AG08396 (cell line): ENCODE measurements at places on chromosomes 1 and 21.
A peak's percentile ranks its signal among the peaks of the same experiment; 100 is the strongest.

GRCh38 chr1:237145379-237146135, 103.6 kb downstream of the RYR2 start:
- no peak for DNase-seq

DNA sequence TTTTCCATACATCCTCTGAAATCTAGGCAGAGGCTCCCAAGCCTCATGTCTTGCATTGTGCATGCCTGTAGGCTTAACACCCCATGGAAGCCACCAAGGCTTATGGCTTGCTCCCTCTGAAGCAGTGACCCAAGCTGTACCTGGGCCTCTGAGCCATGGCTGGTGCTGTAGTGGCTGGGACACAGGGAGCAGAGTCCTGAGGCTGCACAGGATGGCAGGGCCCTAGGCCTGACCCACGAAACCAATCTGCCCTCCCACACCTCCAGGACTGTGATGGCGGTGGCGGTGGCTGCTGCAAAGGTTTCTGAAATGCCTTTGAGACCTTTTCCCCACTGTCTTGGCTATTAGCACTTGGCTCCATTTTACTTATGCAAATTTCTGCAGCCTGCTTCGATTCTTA, 429.5 kb downstream of the NPHP4 start:
- DNase-seq: no peak

DNA sequence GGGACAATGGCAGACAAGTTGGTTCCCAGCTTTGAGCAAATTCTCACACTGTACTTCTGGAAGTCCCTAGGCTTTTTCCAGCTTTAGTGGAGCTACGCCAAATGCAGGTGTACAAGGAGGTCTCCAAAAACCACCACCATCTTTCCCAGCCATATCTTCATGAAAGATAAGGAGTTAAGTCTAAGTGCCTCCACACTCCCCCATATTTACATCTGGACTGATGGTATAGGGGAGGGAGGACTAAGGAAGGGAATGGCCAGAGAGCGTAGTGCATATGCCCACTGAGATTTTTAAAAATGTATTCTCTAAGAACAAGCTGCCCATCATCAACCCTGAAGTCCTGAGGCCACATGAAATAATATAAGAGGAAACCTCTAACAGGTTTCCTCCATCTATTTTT, 161.3 kb downstream of the TGFBR3 start:
- no peak for DNase-seq

DNA sequence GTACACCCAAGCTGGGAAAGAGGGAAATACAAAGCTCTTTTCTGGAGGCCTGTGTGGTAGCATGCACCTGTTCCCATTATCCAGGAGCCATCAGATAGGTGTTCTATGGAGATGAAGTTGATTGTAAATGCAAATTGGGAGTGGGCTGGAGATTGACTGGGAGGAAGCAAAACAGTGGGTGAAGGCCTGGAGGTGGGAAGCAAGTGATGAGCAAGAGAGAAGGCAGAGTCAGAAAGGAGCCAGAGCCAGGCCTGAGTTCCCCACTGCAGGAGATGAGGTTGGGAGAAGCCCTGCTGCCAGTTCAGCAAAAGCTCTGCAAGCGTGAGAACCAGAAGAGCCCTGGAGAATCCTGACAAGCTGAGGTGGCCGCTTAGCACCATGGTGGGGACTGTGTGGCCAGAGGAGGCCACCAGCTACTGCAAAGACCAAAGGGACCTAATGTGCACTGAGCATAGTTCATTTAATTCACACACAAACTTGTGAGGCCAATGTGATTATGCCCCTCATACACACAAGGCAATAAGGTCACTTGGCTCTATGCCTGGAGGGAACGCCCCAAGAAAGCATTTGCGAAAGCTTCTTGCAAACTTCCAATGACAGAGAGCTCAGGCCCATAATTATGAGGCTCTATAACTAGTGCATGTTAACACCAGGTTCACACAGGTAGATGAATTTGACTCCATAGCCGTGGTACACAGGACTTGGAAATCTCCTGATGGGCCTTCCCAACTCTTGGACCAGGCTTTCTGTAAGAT, 73.0 kb upstream of the GRIK3 start:
- DNase-seq: no peak

DNA sequence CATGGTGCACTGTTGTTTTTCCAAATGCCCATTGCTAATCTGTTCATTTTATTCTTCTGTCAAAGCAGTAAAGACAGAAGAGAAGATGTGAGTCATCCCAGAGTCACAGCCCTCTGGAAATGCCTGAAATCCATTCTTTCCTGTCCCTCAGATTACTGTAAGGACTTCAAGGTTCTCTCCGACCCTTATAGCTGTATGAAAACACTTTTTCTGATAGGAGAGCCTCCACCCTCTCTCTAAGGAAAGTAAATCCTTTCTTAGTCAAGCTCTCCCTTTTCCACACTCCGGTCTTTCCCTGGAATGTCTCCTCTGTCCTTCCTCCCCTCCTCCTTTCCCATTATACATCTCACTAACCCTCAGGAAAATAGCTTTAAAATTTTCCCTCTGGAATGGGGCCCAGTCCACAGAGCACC, 3.5 kb upstream of the PRDX6 start:
- peak; percentile 40 for DNase-seq

DNA sequence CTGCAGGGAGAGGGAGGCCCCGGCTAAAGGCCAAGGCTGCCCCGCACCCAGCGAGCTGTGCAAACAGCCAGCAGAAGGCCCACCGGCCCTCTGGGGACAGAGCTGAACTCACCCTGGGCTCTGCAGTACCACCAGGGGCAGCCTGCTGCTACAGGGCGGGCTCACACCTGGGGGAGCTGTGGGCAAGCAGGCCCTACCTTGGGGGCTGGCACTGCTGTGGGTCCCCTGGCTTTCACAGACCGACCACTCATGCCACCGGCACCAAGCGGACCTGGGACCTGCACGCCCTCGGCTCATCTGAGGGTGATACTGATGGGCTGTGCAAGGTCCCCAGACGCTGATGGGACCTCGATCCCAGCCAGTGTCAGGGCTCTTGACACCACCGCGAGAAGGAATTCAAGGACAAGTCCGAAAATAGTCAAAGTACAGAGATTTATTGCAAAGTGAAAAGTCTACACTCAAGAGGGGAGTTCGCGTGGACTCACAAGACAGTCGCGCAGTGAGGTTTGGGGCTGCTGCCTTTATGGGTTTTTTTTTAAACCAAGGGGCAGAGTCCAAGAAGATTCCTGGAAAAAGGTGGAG, 61.0 kb upstream of the ADARB1 start:
- DNase-seq: no peak

GRCh38 chr1:233635765-233636502, 22.0 kb downstream of the KCNK1 start:
- DNase-seq: no peak

DNA sequence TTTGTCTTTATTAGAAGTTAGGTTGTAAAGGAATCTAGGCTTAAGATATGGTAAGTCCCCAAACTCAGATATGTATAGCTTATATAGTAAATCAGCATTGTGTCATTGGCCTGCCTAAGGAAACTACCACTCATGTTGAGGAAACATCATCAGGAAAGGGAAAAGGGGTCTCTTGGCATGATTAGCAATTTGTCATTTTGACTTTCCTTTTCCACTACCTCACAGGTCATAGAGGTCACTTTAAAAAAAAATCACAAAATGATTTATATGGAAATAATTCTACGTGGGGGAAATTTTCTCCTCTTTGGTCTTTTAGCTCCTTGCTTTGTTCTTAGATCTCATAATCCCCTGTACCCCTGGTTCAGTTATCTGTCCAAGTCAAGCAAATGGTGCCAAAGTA, 213.5 kb downstream of the RPS6KC1 start:
- no peak for DNase-seq

GRCh38 chr1:46983830-46984586, 39.5 kb upstream of the CYP4X1 start:
- DNase-seq: no peak

DNA sequence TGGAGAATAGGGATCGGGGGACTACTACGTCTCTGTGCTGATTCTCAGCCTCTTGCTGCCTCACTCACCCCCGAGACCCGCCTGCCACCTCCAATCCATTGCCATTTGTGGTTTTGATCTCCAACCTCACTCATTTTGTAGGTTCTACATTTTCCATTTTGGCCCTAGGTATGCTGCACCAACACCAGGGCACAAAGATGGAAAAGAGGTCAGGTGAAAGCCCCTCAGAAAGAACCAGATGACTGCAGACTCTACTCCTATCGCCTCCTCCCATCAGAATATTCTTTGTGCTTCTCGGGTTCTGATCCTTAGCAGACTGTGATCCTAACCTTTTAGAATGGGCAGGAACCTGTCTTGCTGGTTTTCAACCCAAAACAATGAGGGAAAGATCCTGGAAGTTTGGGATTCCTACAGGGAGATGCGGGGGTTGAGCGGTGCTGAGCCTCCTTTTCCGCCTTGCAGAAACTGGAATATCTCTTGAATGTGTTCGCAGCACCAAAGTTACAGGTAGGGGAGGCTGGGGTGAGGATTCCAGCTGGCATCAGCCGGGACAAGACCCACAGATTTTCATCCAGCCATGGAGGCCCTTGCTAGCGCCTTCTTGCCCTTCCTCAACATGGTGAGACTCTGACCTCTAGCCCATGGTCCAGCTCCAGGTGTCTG, 53.1 kb downstream of the RHBG start:
- DNase-seq: no peak

- DNase-seq: no peak
Observed at GRCh38 chr1:27868932-27869718, 3.2 kb upstream of the THEMIS2 start.

GRCh38 chr1:22814176-22815042, 103.8 kb downstream of the EPHB2 start:
- DNase-seq: peak; percentile 45

- no peak for DNase-seq
Observed at GRCh38 chr1:54995013-54995760, 3.5 kb upstream of the BSND start.

DNA sequence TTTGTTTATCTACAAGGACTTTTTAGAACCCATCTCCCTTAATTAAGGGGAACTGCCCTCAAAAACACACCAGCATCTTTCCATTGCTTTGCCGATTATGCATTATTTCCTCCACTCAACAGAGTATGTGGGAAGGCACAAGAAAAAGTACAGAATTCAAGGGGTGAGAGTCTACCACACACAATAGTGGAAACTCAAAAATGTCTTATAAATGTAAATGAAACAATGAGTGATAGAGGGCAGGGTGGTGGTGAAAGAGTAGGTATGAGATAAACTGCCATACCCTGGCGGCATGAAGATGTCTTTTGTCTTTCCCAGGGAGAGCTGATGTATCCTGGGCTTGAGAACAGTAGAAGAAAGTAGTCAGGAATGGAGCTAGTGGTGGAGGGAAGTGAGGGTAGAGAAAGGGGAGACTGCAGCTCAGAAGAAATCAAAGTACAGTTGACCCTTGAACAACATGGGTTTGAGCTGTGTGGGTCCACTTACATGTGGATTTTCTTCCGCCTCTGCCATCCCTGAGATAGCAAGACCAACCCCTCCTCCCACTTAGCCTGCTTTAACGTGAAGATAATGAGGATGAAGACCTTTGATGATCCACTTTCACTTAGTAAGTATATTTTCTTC, 24.4 kb downstream of the CD58 start:
- DNase-seq: no peak

GRCh38 chr1:184482136-184482535, 95.3 kb downstream of the C1orf21 start:
- no peak for DNase-seq

DNA sequence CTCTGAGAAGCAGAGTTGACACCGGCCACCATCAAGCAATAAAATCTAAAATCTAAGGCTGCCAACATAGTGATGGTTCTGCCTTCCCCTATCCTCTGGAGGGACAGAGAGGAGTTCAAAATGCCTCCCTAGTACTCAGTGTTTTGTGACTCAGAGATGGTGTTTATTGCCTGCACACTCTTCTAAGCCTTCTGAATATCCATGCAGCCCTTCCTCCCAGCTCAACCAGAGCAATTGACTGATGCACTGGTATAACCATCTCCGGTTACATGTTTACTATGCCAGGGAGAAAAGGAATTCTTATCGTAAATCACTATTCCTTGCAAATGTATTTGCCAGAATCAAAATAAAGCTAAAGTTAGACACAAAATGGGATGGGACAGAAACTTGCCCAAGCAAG, 132.9 kb upstream of the RAB4A start:
- DNase-seq: no peak

- DNase-seq: no peak
Observed at GRCh38 chr21:19640964-19641363, 1237.4 kb upstream of the TMPRSS15 start.

- DNase-seq: no peak
Observed at GRCh38 chr1:28830814-28831213, 18.8 kb downstream of the OPRD1 start.

DNA sequence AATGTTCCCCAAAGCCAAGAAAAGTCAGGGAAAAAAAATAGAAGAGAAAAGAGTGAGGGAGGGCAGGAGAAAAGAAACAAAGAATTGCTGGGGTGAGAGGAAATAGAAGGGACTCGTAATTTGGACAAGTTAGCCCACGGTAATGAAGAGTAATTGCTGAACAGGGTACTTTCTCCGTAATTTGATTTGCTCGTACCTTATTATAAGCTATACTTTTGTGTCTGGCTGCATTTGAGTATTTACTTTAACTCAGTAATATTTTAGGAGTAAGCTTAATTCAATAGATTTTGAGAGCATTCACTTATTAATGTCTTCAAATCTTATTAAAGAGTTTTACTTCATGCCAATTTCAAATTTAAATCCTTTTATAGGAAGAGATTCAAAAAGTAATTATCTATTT, 527.5 kb downstream of the COL11A1 start:
- no peak for DNase-seq

DNA sequence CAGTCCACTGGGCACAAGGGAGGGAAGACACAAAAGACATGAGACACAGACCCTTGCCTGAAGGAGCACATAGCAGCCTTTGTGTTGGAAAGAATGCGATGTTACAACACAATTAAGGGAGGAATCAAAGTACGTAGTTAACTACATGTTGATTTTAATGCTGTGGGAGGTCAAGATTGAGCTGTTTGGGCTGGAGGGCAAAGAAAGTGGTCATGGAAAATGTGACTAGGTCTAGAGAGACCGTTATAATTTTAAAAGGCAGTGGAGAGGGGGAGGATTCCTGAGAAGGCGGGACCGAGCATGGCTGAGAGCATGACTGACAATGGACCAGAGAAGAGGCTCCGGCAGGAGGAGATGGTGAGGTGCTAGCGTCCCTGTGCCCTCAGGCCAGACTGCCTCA, 111.8 kb upstream of the ATP1A1 start:
- DNase-seq: no peak

DNA sequence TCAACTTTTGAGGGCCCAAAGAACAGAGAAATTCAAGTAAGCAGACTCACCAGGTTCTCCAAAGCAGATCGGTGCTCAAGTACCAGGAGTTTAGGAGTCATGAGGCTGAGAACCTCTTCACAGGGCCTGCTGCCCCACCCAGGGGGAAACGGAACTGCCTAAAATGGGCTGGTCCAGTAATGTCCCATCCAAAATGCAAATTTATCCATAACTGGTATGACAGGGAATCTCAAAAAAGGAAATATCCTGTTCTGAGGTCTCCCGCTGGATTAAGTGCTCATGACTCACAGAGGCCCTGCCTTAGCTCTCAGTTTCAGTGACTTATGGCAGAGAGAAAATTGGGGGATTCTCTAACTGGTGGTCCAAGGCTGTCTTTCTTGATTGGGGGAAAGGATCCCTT, 9.3 kb downstream of the SPRR2G start:
- no peak for DNase-seq
